ENCODE measurements at places on chromosomes 3 and 15. TPM values are rescaled to one million over a fixed set of nuclear protein-coding genes. Genes with fewer than 3 reads are reported as not detected.

- DNase-seq: no peak
Measured at GRCh38 chr15:35514759-35515158, 31.2 kb downstream of the DPH6 start.

DNA sequence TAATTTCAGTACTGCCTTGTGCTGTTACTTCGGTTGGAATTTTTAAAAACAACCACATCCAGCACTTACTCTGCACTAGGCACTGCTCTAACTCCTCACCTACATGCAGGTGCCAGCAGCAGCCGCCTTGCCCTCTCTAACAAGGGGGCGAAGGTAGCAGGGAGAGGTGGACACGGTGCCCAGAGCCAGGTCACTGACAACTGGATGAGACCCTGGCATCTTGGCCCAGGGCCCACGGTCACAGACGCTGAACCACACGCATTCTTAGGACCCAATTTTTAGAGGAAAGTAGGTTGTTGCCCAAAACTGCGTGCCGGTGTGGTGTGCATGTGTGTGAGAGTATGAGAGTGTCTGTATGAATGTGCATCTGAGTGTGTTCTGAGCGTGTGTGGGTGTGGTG is 63.4 kb upstream of the GATA2 start:
- no peak for DNase-seq

DNA sequence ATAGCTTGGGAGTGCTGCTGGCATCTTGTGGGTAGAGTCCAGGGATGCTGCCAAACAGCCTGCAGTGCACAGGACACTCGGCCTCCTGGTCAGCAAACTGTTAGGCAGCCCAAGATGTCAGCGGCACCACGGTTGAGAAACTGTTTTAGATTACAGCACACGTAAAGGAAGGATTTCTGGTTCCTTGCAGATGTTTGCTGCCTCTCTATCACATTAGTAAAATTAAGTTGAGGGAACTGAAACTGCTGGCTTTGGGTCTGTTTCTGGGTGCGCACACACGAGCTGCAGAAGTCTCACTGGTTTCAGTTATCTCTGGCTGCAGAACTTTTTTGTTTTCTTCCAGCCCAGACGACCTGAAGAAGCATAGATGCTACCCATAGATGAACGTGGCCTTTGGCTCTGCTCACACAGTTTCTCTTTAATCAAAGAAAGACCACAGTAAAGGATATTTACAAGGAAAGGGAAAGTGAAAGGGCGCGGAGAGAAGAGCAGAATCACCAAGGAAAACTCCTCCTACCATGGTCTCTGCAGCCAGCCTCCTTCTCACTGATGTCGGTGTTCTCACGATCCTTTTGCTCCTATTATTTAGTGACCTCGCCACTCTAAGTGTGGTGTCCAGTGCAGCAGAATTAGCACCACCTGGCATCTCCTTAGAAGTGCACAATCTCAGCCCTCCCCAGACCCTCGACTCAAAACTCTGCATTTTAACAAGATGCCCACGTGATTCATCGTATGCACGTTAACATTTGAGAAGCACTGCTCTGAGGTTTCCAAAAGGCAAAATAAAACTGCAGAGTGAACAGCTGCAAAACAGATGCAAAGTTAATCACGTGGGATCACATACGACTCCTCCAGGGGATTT is 50.6 kb upstream of the AKAP13 start:
- DNase-seq: no peak

- no peak for DNase-seq
Measured at GRCh38 chr3:126463521-126463920, 12.2 kb downstream of the ZXDC start.

GRCh38 chr3:27342267-27342666 is 26.9 kb downstream of the NEK10 start:
- DNase-seq: no peak

Gene MASP1
- 11.5 TPM for total RNA-seq

Gene PSTPIP1
- total RNA-seq: 11.0 TPM

Gene PRKCD
- 14.0 TPM for total RNA-seq

Gene HRG
- total RNA-seq: not detected

Gene SOX14
- total RNA-seq: not detected

Gene GCSAM
- total RNA-seq: 0.16 TPM

Gene SGO1
- total RNA-seq: 0.80 TPM

Gene CRABP1
- total RNA-seq: 14.5 TPM

Gene NUP210
- 15.2 TPM for total RNA-seq

Data from breast epithelium (tissue), 4 donors.